ENCODE measurements at places on chromosomes 12 and 14.

DNA sequence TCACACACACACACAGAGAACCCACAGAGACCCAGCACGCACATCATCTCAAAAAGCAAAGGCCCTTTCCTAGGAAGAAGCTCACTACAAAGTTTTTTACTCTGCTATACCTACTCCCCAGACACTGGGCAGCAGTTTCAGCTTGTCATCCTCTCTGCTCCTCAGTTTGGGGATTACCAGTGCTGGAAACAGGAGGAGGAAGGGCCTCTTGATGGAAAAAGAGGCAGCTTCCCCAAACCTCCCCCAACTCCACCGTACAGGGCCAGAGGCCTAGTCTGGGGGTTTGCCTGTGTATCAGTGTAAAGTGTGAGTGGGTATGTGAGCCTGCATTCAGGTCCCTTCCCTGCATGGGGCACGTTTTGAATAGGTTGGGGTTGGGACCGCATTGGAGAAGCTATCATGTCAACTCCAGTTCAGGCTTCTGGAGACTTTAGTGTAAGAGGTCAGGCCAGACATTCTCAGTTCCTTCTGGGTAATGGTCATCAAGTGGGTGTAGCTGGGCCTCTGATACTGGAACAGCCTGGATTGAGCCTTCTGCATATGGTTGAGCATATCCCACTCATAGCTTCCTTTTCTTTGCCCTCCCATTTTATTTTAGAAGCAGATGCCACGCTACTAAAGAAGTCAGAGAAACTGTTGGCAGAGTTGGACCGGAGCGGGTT is 1.2 kb downstream of the REM2 start:
- DNase-seq: no peak

- no peak for DNase-seq
Observed at GRCh38 chr14:34270361-34270760, 191.7 kb downstream of the SPTSSA start.

GRCh38 chr12:124232654-124232987 is 62.3 kb upstream of the RFLNA start:
- DNase-seq: no peak

- no peak for DNase-seq
Observed at GRCh38 chr12:75704664-75705063, 193.3 kb upstream of the KRR1 start.

DNA sequence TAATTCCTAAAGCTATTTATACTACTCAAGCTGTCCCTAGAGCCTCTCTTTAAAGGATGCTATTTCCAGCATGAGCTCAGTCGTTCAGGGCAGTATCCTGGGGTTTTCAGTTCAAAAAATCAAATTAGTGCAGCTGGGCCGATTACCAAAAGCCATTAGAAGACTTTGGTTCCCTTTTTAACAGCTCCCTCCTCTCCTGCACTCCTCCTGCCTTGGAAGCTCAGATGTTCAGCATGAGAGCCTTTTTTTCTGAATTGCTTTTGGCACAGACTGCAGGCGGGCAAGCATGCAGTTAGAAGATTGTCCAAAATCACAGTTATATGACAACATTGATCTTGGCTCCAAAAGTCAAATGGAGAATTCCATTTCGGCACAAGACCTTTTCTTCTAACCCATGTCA is 179.6 kb downstream of the SLC35F4 start:
- no peak for DNase-seq

- no peak for DNase-seq
Observed at GRCh38 chr12:55043542-55043941, 23.8 kb downstream of the NEUROD4 start.

- no peak for DNase-seq
Observed at GRCh38 chr12:14650789-14651188, 45.6 kb downstream of the GUCY2C start.

- no peak for DNase-seq
Observed at GRCh38 chr12:11499806-11500187, 104.4 kb upstream of the PRB2 start.

GRCh38 chr14:91830777-91831176 is 36.6 kb downstream of the TC2N start:
- DNase-seq: no peak

DNA sequence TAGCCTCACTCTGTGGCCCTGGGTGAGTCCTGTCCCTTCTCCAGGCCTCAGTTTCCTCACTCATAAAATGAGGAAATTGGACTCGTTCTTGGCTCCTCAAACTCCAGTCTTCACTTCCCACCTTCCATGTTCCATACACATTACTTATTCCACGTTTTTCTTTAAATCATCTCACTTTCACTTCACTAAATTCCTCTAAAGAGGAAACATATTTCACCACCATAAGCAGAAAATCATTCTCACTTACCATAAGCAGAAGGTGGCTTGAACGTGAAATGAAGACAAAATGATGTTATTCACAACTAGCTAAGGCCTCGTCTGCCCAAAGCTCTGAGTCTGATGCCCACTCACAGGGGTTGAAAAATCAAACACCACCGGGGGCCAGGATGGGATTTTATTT is 278.3 kb downstream of the ADGRD1 start:
- no peak for DNase-seq

DNA sequence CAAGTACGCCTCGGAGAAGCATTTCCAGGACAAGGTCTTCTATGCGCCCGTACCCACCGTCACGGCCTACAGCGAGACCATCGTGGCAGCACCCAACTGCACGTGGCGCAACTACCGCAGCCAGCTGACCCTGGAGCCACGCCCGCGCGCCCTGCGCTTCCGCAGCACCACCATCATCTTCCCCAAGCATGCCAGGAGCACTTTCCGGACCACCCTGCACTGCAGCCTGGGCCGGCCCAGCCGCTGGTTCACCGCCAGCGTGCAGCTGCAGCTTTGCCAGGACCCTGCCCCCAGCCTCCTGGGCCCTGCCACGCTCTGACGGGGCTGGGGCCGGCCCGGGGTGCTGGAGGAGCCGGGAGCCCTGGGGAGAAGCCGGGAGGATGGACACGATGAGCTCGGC is 19.3 kb downstream of the RFLNA start:
- no peak for DNase-seq

GRCh38 chr12:9118158-9118557 is 2.4 kb upstream of the A2M start:
- DNase-seq: no peak

- DNase-seq: no peak
Observed at GRCh38 chr14:37824939-37825712, 229.7 kb downstream of the TTC6 start.

DNA sequence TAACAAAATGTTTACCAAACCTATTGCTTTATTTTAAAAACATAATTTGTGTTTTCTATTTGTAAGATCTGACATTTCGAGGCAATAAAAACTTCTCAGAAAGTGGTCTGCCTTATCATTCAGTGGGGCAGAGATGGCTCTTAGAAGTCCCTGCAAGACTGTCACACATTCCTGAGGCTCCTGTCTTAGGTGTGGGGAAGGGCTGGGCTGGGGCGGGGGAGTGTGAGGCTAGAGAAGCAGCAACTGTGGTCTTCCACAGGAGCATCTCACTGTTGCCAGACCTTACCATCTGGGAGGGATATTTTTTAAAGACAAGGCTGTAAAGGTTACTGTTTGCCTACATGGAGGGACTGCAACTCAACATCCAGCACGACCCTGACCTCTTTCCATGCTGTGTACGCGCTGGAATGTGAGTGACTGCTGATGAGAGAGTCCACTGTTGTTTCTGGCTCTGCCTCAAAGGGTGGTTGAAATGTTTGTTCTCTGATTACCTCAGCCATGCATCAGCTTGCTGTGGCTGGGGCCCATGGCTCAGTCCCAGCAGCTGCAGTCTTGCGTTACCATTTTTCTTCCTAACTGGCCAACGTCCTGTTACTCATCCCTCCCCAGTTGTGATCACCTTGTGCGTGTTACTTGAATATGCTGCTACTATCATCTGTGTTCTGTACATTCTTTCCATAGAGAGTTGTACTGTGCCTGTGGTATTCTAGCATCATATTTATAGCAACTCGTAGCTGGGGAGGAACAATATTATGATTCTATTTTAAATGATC is 12.4 kb downstream of the ERG28 start:
- no peak for DNase-seq

DNA sequence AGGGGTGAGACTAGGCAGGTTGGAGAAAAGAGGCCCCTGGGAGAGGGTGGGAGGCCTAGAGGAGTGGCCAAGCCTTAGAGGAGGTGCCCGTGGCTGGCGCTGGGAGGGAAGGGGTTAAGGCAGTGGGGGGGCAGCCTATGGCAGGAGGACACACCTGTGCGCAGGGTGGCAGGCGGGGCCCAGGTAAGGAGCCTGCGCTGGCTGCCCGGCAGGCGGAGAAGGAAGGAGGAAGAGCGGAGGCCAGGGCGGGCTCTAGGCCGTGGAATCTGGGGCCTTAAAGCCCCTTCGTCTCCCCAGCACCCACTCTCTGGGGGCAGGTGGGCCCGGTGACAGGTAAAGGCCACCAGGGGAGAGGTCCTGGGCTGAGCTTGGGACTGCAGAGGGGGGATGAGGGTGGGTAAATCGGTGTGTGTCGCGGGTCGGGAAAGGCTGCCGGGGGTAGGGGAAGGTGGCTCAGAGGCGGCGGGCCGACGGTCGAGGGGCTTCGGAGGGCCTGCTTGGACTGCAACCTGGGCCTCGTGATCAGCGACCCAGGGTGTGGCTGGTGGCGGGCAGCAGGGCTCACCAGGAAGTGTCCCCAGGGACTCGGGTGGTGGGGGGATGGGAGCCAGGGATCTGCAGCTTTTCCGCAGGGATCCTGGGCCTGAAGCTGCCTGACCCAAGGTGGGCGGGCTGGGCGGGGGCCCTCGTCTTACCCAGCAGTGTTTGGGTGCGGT is 7.3 kb downstream of the PHB2 start:
- DNase-seq: peak; percentile 83

- no peak for DNase-seq
Observed at GRCh38 chr12:78881685-78882084, 17.1 kb downstream of the SYT1 start.

GRCh38 chr12:90254796-90255195 is 546.2 kb upstream of the ATP2B1 start:
- DNase-seq: no peak

- no peak for DNase-seq
Observed at GRCh38 chr12:29889737-29890136, 106.0 kb upstream of the TMTC1 start.

GRCh38 chr14:24310646-24311604 is at the start of gene LTB4R:
Gene LTB4R, plus strand, starts transcription at chr14:24311502. Its CDS starts 4,150 bp downstream, at chr14:24315652.
- DNase-seq: peak; percentile 84

GRCh38 chr14:60510951-60511599 is 2.1 kb downstream of the SIX6 start:
- no peak for DNase-seq

GRCh38 chr12:131261906-131262305 is 308.2 kb downstream of the ADGRD1 start:
- no peak for DNase-seq

DNA sequence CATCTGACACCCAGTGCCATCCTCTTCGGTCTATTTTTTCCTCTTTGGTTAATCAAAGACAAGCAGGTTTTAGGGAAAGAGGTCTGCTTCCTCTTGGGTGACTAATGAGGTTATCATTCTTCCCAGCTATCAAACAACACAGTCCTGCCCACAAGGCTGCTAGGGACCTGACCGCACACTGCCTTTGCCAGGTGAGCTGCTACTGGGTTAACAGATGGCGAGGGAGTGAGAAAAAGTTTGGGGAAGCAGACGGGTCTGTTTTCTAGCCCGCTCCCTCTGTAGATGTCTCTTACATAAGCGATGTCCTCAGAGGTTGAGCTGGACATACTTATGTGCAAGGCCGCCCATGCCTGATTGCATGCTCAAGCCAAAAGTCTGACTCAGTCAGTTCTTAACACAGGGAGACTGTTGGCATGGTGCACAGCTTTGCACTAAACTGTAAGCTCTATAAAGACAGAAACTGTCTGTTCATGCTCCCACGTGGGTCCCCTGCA is 94.1 kb downstream of the SLC15A4 start:
- no peak for DNase-seq

- no peak for DNase-seq
Observed at GRCh38 chr14:55592436-55592835, 12.4 kb downstream of the KTN1 start.

- no peak for DNase-seq
Observed at GRCh38 chr14:24071144-24071697, at the start of gene CPNE6. Gene CPNE6, plus strand, starts transcription at chr14:24071562. Its CDS starts 1,375 bp downstream, at chr14:24072937.

DNA sequence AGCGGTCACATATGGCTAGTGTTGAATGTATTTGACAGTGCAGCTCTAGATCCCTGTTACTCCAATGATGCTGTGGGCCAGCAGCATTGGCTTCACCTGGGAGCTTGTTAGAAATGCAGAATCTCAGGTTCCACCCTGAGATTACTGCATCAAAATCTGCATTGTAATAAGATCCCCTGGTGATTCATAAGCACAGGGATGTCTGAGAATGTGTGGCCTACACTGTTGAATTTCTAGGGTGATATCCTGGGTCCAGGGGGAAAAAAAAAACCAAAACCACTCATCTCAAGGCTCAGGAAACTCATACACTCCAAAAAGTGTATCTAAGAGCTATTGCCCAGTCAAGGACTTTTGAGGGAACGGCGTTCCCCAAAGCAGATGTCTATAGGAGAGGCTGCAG is 196.8 kb downstream of the PPM1H start:
- DNase-seq: no peak

GRCh38 chr14:97724265-97724731 is 927.1 kb downstream of the VRK1 start:
- no peak for DNase-seq

DNA sequence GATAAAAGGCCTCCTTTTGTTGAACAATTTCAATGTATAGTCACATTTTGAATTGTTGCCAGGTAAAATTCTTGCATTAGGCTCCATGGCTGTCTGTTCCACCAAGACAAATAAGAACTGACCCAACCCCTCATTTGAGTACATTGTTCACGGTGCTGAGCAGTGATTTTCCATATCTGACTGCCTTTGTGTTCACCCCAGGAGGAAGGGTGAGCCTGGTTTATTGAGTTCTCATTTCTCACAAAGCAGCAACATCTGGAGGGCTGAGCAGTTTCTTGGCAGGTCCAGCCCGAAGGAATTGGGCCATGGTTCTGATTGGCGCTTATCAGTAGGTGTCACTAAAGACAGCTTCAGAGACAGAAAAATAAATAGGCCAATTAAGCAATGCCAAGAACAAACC is 149.1 kb downstream of the BMP4 start:
- DNase-seq: no peak

DNA sequence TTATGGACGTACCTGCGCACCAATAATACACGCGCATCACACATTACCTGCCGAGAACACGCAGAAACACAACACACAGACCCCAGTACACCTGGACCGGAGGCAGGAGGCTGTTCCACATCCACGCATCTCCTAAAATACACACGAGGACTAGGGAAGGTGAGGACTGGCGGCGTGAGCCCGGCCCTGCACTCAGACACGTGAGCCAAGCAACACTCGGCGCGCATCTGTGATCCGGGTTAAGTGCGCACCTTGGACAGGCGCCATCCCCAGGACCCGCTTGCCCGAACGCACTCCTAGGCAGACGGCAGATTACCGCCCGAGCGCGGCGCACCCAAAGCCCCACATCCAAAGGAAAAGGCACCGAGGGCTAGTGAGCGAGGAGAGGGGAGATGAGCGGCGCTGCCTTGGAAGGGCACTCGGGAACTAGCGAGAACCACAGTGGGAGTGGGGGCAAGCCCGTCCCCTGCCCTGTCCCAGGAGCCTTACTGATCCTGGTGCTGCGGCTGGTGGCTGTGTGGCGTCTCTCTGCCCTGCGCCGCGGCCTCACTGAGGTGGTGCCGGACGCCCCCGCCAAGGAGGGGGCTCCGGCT is 417 bp downstream of the GLS2 start:
- DNase-seq: peak; percentile 80

Data from suprapubic skin (tissue), 4 donors.